A172 (cell line): ENCODE measurements at places on chromosomes 12 and 14.
A peak's percentile ranks its signal among the peaks of the same experiment; 100 is the strongest.

GRCh38 chr14:42229294-42229693, 622.6 kb downstream of the LRFN5 start:
- no peak for DNase-seq

GRCh38 chr12:104498211-104498801, 41.6 kb downstream of the CHST11 start:
- DNase-seq, result peak; percentile 48

- no peak for DNase-seq
These were observed 274.1 kb downstream of the PCNX1 start for GRCh38 chr14:71181215-71182003.

DNA sequence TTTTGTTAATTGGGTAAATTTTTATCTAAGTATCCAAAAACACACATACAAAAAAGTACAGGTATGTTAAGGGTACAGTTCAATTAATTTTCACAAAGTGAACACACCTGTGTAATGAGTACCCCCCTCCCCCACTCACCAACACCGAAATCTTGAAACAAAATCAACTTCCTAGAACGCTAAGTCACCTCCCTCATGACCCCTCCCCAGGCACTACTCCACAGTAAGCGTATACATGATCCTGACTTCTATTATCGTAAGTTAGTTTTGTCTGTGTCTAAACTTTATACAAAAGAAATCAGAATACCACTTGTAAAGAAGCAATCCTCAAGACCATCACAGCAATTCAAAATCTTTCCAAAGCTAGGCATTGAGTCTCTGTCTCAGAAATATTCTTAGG, 100.5 kb downstream of the MED13L start:
- no peak for DNase-seq

- no peak for DNase-seq
These were observed 49.1 kb upstream of the HECTD1 start for GRCh38 chr14:31256534-31257243.

GRCh38 chr12:11758510-11759493, 109.3 kb downstream of the ETV6 start:
- DNase-seq, result no peak

- no peak for DNase-seq
These were observed 12.3 kb upstream of the LBHD2 start for GRCh38 chr14:103071544-103072251.

DNA sequence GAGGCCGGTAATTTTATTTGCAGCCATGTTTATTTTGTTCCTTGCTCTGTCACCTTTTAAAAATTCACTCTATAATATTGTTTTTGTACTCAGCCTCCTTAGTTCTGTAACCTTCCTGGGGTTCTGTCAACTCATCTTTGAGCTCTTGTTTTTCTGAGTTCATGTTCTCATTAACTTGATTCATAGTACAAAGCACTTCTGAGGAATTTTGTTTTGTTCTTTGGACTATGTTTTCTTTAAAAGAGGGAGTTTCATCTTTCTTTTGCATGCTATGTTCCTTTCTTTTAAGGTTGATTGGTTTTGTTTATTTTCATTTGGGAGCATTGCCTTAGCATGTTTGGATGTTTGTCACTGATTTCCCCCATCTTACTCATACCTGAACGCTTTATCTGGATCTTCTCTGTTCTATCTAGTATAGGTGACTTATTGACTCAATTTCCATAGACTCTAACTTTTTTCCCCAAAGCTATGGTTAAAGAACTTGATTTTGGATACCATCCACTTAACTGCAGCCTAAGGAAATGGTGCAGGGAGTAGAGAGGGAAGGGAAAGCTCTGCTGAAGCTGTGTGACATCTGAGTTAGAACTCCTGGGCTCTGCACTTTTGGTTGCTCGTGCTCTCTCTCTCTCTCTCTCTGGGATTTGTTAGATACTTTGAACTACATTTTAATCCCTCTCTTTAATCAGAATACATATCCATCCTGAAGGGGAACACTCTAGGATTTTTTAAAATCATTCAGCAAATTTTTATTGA, 268.5 kb downstream of the PAWR start:
- DNase-seq, result no peak

DNA sequence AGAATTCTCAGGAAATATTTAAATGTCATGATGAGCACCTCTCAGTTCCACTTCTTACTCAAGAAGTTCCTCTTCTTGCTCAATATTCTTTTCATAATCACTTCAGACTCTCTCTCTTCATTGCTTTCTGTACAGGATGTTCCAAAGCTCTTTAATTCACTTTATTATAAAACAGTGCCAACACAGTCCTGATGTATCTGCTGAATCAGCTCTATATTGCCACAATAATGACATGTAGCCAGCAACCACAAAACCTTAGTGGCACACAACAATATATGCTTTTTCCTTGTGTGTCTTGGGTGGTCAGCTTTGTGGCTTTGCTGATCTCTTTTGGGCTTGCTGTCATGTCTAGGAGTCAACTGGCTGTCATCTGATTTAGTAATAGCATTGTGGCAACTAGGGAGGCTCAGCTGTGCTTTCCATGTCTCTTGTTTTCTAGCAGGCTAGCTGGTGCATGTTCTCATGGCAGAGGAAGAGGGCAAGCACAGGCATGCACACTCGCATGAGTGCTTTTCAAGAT, 52.8 kb upstream of the SLC2A13 start:
- no peak for DNase-seq

GRCh38 chr12:109595321-109595902, 21.8 kb downstream of the MVK start:
- no peak for DNase-seq

DNA sequence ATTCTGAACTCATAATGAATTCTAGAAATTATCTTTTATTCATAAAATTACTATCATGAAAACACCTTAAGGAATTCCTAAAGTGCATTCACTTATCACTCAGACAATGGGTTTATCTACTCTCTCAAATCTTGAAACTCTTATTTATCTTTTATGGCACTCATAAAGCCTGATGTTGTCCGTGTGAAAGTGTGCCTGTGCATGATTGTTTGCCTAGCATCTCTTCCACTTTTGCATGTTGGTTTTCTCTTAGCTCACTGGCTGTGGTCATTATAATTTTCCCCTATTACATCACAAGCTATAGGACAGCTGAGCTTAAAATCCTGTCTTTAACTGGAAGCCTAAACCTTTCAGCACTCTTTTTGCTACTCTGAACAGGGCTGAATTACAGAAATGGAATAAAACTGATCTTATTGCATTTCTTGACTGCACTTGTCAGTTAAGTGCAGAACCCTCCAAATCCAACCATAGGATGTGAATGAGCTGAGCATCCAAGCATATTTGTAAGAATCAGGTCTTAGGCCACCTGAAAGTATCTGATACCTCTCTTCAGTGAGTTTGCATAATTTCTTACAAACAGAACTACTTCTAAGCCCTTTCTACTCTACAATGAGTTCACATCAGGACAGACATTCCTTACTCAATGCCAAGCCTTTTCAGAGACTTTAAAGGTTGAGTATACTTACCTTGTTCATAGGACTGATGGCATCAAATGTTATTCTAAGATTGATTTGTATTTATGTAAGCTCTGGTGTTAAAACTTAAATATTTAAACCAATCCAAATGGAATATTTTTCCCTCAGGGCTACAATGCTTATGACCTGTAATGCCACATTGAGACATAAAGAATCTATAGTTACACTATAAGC, 221.2 kb upstream of the KITLG start:
- DNase-seq, result no peak

GRCh38 chr14:71473843-71474242, 458.4 kb upstream of the RGS6 start:
- no peak for DNase-seq

DNA sequence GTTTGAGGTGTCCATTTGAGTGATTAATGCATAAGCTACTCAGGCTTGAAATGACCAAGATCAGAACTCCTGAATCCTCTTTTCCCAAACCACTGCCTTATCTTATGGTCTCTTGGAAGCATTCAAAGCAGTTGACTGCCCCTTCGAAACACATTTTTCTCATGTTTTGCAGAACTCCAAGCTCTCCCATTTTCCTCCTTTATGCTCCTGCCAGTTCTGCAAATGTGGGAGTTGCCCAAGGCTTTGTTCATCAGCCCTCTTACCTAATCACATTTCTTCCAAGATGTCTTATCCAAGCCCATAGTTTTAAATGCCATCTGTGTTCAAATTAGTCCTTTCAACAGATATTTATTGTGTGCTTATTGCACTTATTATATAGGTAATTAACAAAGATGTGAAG, 1.8 kb upstream of the DNAAF2 start:
- no peak for DNase-seq

GRCh38 chr12:39620659-39621658, 1.4 kb upstream of the ABCD2 start:
- DNase-seq, result no peak
